ENCODE measurements at places on chromosomes 2 and 18.

GRCh38 chr2:203710226-203710625 is 3.8 kb downstream of the CD28 start:
- DNase-seq = no peak

DNA sequence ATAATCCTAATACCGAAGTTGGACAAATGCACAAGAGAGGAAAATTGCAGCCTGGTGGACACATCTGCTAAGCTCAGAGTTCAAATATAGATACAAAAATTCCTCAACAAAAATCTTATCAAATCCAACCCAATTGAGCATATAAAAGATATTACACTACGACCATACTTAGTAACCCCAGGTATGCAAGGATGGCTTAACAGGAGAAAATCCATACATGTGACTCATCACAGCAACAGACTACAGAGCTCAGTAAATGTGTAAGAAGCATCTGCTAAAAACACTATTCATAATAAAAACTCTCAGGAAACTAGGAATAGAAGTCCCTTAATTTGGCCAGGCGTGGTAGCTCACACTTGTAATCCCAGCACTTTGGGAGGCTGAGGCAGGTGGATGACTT is 28.3 kb downstream of the HS6ST1 start:
- DNase-seq = no peak

DNA sequence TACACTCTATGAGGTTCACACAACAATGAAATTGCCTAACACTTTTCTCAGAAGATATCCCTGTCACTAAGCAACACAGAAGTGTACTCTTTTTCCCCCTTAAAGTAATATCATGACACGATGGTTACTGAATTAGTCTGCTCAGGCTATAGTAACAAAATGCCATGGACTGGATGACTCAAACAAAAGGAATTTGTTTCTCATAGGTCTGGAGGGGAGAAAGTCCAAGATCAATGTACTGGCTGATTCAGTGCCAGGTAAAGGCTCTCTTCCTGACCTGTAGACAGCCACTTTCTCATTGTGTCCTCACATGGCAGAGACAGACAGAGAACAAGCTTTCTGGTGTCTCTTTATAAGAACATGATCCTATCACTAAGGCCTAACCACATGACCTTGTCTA is 211.9 kb downstream of the RBM43 start:
- DNase-seq = no peak

- DNase-seq = no peak
These were observed 102.4 kb downstream of the COL3A1 start for GRCh38 chr2:189076572-189076971.

GRCh38 chr2:224666951-224667553 is 49.1 kb downstream of the CCDC195 start:
- no peak for DNase-seq

DNA sequence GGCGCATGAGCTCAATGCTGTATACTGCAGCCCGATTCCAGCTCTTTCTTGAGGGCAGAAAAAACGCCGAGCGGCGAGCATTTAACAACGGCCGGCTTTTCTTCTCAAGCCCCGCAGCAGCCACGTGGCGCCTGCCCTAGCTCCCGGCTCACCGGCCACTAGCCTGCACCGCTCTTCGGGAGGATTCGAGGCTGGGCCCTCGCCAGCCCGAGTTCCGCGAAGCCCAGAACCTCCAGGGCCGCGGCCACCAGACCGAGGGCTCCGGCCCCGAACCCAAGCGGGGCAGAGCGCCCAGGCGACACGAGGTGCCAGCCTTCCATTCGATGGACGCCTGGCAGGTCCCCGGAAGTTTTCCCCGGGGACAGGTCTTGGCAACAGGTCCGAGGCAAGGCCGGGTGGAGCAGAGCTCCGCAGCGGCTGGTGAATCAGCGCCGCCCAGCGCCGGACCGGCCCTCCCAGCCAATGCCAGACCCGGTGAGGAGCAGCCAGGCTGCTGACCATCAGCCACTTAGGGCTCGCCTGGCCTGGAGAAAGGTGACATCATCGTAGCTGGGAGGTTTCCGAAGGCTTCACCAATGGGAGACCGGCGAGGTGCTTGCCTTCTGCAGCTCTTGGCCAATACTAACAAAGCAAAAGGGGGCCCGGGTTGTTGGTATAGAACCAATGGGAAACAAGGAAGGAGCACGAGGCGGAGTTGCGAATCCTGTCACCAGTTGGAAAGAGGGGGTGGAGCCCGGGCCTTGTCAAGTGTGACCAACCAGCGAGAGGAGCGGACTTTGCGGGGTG is 552 bp upstream of the MXD1 start:
- DNase-seq = no peak

DNA sequence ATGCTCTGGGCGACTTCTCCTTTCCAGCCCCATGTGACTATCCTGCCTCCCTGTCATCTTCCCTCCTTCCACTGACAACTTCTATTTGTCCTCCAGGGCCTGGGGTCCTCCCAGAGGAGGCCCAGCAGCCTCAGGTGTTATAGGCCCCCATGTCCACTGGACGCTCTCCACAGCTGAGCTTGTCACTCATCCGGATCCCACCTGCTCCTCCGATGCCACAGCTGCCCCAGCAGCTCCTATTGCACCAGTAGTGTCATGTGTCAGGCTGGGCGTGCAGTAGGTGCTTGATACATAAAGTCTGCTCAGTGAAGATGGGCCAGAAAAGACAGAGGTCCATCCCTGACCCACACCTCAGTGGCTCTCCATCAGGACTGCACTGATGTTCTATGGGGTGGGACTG is 305.7 kb upstream of the MYT1L start:
- DNase-seq = no peak

DNA sequence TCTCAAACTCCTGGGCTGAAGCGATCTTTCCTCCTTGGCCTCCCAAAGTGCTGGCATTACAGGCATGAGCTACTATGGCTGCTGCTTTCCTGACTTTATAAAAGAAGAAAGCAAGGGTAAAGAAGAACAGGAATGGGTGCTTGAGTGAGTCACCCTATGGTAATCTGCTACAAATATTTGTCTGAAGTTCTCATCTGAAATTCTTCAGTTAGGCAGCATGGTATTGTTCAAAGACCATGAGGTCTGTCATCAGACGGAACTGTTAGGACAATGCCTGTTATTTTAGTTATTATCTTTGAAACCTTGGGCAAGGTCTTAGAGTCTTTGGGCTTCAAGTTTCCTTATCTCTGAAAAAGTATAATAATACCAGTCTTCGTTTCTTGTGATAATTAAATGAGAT is 695.8 kb downstream of the RNF144A start:
- no peak for DNase-seq

GRCh38 chr2:45944074-45944473 is 292.6 kb downstream of the PRKCE start:
- no peak for DNase-seq

GRCh38 chr2:283996-284794 is 3.7 kb downstream of the ALKAL2 start:
- no peak for DNase-seq

- no peak for DNase-seq
These were observed 11.6 kb upstream of the TAF1B start for GRCh38 chr2:9831670-9832069.

DNA sequence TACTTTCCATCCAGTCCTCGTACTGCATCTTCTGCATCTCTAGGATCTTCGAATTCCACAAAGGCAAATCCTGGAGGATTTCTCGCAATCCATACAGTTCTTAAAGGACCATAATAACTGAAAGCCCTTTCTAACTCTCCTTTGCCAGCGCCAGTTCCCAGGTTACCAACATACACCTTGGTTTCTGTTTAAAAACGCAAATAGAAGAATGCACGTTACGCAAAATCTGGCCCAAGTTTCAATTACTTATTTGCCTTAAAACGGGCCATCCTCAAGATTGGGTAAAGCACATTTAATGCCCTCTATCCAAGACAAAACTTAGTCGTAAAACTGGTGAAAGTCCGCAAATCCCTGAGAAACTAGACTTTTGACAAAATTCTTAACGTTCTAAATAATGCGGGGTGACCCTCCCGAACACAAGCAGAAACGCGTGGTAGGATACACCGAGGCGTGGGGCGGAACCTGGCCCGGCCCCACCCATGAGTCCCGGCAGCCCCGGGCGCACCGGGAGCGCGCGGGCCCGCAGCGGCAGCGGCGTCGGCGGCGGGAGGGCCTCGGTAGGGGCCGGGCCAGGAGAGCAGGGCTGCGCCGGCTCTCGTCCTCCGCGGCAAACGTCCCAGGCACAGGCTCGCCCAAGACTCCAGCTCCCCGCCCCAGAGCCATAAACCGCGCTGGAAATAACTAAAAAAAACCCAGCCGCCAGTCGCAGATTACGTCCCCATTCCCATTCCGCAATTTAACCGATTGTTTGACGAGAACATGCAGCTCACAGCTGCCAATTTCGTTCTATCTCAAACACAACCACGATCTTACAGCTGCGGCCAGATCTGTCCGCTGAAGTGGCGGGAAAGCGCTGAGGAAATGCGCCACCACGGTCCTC is 910 bp downstream of the SRSF7 start:
- peak; percentile 27 for DNase-seq

GRCh38 chr2:222174450-222174849 is 124.3 kb downstream of the PAX3 start:
- no peak for DNase-seq

DNA sequence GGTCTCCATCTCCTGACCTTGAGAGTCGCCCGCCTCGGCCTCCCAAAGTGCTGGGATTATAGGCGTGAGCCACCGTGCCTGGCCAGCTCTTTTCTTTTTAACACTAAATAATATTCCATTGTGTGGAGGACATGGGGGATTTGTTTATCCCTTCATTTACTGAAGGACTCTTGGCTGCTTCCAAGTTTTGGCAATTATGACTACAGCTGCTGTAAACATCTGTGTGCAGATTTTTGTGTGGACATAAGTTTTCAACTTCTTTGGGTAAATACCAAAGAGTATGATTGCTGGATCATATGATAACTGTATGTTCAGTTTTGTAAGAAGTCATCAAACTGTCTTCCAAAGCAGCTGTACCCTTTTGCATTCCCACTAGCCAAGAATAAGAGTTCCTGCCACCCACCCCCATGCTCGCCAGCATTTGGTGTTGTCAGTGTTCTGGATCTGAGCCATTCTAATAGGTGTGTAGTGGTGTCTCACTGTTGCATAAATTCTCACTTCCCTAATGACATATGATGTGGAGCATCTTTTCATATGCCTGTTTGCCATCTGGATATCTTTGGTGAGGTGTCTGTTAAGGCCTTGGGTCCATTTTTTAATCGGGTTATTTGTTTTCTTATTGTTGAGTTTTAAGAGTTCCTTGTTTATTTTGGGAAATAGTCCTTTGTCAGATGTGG is 52.2 kb downstream of the TNFRSF11A start:
- DNase-seq = no peak

- no peak for DNase-seq
These were observed 115.4 kb downstream of the CCDC85A start for GRCh38 chr2:56299171-56299691.

- DNase-seq = no peak
These were observed 21.6 kb downstream of the STEAP3 start for GRCh38 chr2:119245076-119245840.

DNA sequence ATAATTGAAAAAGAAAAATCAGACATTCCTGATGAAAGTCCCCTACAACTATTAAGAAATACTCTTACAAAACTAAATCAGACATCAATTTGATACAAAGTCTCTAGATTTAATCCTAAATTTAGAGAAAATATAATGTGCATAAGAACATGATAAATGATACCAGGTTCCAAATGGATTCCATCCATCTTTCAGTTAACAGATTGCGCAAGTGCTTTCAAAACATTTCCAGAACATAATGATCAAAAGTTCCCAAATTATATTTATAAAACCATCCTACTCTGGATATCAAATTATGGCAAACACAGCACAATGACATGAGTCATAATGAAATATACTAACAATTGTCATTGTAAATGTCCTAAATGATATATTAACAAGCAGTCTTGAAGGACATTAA is 151.0 kb upstream of the GYPC start:
- no peak for DNase-seq

DNA sequence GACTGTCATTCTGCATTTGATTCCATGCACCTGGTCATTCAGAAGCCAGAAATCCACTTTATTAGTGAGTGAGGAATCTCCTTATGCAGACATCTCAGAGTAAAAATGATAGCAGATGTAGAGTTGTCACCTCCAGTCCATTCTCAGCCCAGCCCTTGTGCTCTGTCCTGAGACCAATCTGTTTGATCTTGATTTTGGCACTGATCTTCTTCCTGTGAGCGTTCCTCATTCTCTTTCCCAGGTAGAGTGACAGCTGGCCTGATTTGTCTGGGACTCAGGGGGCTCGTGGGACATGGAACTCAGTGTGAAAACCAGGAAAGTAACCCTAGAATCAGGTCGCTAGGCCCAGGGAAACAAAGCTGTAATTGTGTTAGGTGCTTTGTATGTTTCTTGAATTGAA is 8.9 kb downstream of the ARHGAP25 start:
- DNase-seq = no peak

DNA sequence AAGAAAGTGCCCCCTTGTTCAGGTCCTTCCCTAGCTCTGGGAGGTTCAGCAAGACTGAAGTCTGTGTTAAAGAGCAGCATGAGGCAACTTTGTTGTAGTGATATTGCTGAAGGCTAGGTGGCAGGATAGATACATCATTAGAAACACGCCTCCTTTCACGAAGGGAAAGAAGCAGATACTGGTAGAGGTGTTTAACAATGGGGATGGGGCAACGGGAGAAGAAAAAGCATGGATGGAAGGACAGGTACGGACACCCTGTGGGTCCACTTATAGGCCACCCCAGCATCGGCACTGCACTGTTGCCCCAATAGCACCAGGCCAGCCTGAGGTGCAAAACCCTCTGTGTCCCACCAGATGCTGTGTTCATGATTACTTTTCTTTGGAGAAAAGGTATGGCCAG is 3.5 kb upstream of the IGFBP5 start:
- DNase-seq = no peak

- DNase-seq = no peak
These were observed 186.5 kb downstream of the LPIN1 start for GRCh38 chr2:11932962-11933361.

DNA sequence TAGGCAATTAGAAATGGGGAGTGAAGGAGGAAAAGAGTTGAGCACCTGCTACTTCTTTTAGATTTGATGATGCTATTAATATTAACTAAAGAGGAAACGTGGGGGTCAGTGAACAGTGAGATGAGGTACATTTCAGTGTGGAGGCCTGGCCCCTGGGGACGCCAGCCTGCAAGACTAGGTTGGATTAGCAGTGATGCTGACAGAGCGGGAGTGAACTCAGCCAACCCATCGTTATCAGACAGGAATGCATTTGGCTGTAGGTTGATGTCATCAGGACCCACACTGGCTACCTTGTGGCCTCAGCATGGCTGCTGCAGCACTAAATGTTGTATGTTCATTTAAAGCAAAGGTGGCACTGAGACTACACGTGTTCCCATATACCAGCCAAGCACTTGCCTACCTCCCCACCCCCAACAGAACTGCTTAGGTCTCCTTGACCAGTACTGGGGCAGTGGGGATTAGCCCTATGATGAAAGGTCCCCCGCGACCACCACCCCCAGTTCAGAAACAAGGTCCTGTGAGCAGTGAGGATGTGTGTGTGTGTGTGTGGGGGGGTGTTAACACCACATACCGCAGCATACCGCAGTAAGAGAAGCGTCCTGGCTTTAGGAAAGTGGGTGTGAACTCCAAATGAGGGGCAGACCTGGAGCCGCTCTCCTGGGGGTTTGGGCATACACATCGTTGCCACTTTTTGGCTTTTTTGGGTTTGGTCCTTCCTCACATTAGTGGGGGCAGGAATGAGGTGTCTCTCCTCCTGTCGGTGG is 26.0 kb downstream of the DGKD start:
- no peak for DNase-seq
